Stimulated activated CD4-positive, alpha-beta T cell treated with anti-CD3 and anti-CD28 coated beads, Interleukin-12 subunit alpha, Interleukin-12 subunit beta, amount 100 ng/mL, for 24 hours (primary cell): ENCODE measurements at places on chromosomes 6 and 20.

GRCh38 chr20:37226889-37227288 is 34.7 kb downstream of the GHRH start:
- no peak for DNase-seq

GRCh38 chr20:6908673-6909072 is 141.2 kb downstream of the BMP2 start:
- no peak for DNase-seq

- no peak for DNase-seq
Measured at GRCh38 chr6:518218-518617, 126.7 kb downstream of the IRF4 start.

- no peak for DNase-seq
Measured at GRCh38 chr20:32040142-32040953, 11.7 kb upstream of the HCK start.

GRCh38 chr6:8329562-8329961 is 105.8 kb downstream of the SLC35B3 start:
- DNase-seq, result no peak

- DNase-seq, result no peak
Measured at GRCh38 chr6:156794546-156795354, 17.6 kb downstream of the ARID1B start.

DNA sequence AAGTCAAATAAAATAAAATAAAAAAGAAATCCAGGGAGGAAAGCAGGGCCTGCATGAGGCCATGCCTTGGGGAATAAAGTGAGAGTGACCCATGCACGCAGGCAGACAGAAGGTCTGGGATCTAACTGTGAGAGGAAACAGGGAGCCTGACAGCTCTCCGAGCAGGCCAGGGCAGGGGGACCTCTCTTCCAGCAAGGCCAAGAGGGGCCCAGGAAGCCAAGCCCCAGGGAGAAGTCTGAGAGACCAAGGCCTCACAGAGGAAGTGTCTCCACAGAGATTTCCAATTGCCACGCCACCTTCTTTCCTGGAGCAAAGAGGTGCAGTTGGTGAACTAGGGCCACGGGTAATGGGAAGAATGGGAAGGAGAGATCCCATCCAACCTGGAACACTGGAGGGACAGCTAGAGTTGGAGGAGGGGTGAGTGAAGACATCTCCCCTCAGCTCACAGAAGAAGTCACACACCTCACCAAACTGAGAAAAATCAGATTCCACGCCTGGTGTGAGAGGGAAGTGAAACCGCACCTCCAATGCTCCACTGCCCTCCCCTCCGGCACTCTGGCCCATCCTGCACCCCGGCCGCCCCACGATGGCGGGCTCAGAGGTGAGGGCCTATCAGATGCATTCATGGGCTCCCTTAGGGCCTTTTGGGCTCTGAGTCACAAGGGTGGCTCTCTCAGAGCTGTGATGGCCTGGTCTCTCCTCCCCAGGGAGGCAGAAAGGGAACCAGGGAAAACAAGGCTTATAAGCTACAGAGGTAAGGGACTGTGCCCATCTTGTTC is 25.1 kb upstream of the TAF8 start:
- DNase-seq, result no peak

DNA sequence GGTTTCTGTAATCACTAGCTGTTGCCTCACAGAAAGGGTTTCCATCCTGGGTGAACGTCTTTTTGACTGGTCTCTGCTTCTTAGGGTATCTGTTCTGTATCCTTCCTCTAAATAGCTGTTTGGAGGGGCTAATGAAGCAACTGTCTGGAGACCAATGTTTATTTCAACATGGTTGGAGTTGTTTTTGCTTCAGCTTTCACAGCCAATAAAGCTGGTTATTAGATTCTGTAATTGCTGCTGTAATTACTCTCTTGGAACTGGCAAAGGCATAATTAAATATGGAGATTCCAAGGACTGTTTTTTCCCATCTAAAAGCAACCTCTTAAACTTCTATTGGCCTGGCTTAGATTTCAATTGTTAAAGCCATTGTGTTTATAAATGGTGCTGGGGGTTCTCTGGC is 31.9 kb downstream of the CHMP4B start:
- DNase-seq, result no peak
